ENCODE measurements at places on chromosomes 3 and 15. TPM values are rescaled to one million over a fixed set of nuclear protein-coding genes. Genes with fewer than 3 reads are reported as not detected.

Gene NMNAT3
- 5.1 TPM for polyA plus RNA-seq

Gene TIMP4
- polyA plus RNA-seq, result not detected

Gene CASR
- polyA plus RNA-seq, result not detected

Gene LRRC2
- polyA plus RNA-seq, result 4.9 TPM

Gene DHX36
- 44.9 TPM for polyA plus RNA-seq

GRCh38 chr3:97713634-97714033 is 50.9 kb upstream of the ARL6 start:
- no peak for DNase-seq

- DNase-seq, result no peak
These were observed 54.0 kb downstream of the SNTN start for GRCh38 chr3:63706321-63707085.

- peak; percentile 88 for DNase-seq
These were observed 27.0 kb downstream of the HMCES start for GRCh38 chr3:129305592-129306091.

DNA sequence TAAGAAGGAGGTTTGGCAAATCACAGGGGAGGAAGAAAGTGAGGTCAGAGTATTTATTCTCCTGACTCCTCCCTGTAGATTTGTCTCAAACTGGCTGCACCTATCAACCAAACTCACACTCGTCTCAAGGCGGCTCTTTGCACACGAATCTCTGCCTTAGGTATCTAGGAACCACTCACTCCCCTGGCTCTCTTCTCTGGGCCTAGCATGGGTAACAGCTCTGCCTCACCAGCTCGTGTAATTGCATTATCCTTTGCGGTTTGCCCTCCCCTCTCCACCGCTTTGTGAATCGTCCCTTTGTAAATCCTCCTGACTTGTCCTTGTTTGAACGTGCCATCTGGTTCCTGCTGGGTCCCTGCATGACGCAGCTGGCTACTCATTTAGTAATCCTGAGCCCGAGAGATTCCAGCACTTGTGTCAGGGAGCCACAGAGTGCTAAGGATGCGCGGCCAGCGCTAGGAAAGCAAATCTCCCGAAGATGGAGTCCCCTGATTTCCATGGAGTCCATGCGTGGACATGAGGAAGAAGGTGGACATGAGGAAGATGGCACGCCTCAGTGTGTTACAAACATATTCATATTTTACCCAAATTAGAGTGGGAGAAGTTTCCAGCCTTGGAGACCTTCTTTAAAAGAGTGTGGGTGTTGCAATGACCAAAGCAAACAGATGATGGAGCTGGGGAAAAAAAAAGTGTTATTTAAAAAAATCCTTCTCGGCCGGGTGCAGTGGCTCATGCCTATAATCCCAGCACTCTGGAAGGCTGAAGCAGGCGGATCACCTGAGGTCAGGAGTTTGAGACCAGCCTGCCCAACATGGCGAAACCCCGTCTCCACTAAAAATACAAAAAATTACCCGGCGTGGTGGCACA is 26.7 kb downstream of the NRROS start:
- no peak for DNase-seq

DNA sequence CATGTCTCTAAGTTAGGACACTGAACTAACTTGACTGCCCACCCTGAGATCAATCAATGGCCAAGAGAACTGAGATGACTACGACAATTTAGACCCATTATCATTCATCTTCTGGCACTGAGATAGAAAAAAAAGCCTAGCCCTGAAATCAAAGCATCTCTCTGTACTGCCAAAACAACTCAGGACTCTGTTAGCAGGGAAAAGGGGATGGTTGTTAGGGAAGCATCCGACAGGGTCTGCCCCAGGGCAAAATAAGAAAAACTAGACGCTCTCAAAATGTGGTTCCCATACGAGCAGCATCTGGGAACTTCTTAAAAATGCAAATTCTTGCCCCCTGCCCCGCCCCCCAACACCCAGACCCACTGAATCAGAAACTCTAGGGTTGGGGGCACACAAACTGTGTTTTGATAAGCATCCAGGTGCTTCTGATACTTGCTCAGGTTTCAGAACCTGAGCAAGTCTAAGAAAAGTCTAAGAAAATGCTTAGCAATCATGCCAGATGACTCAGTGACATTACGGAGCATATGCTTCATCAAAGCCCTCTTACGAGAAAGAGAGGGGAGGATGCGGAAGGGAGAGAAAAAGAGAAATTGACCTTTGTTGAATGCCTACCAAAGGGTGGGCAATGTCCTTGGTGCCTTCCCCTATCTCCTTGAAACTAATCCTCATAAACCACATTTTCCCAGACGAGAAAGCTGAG is 172.8 kb upstream of the HES1 start:
- DNase-seq, result no peak

DNA sequence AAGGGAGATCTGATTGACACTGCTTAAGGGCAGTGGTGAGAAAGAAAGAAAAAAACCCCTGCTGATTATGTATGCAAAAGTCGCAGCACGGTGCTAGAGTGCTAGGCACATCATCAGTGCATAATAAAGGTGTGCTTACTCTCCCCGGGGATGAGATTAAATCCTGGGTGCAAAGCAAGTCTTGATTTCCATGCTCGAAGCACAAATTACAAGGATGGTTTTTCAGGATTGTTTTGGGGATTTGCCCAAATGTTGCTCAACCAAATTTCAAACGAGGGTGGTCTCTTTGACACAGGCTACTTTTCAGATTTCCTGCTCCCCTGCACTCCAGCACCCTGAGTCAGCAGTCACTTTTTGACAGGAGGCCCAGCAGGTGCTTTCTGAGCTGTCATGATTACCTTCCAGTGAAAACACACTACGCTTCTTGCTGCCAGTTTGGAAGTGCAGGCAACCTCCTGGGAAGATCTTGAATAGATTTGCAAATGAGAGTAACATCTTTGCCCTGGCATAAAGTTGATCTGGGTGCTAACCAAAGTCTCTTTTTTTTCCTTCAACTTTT is 167.5 kb upstream of the TRIM42 start:
- DNase-seq, result no peak

- DNase-seq, result no peak
These were observed 706.9 kb downstream of the TBL1XR1 start for GRCh38 chr3:176490357-176490756.

DNA sequence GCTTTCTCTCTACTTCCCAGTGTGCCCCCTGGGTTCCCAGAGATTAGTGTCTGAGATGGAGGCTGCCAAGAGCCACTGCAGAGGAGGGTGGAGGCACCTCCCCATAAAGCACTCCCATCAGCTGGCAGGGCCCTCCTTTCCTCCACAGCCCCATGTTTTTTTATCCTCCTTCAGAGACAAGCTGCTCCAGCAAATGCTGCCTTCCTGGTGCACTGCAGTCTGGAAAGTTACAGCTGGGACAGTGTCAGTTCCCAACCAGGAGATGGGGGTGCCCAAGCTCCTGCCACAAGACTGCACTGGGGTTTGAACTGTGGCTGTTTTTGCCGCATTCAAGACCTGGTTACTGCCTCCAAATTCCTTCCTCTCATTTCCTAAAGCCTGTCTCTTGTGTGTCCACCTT is 206.1 kb downstream of the CADPS start:
- no peak for DNase-seq

GRCh38 chr15:83219026-83219425 is 11.4 kb upstream of the HDGFL3 start:
- DNase-seq, result no peak

GRCh38 chr3:152298393-152299248 is 29.9 kb downstream of the MBNL1 start:
- peak; percentile 85 for DNase-seq

Measured in muscle of arm (tissue), 14 donors.